Esophagus mucosa (tissue), 1 donor: ENCODE measurements at places on chromosomes 1 and 21. TPM values are rescaled to one million over a fixed set of nuclear protein-coding genes. Genes with fewer than 3 reads are reported as not detected.

Gene C1orf116
- 62.2 TPM for total RNA-seq

Gene DEPDC1
- total RNA-seq: 10.4 TPM

Gene ARHGEF10L
- 28.3 TPM for total RNA-seq

Gene DNASE2B
- not detected for total RNA-seq
